Putamen (tissue), 1 donor: ENCODE measurements at places on chromosomes 11 and 22.

DNA sequence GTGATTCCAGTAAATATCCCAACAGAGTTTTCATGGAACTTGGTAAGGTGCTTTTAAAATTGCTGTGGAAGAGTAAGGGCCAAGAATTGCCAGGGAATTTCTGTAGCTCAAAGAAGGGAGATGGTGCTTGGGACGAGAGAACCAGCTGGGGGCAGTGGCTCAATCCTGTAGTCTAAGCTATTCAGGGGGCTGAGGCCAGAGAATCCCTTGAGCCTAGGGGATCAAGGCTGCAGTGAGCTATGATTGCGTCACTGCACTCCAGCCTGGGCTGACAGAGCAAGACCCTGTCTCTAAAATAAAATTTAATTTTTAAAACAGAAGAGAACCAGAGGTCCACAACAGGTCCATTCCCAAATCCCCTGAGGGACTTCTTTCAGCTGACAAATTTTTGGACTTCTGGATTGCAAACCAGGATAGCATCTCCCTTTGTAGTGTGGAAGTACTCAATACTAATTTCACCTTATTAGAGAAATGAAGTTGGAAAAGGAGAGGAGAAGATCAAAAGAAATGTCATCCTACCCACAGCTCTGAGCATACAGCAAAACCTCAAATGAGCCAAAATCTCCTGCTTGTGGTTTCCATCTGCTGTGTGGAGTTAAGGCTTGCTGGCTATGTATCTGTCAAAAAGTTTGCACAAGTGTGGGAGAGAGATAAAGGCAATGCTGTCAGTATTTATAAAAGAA, 59.2 kb upstream of the CLPB start:
- DNase-seq = no peak

DNA sequence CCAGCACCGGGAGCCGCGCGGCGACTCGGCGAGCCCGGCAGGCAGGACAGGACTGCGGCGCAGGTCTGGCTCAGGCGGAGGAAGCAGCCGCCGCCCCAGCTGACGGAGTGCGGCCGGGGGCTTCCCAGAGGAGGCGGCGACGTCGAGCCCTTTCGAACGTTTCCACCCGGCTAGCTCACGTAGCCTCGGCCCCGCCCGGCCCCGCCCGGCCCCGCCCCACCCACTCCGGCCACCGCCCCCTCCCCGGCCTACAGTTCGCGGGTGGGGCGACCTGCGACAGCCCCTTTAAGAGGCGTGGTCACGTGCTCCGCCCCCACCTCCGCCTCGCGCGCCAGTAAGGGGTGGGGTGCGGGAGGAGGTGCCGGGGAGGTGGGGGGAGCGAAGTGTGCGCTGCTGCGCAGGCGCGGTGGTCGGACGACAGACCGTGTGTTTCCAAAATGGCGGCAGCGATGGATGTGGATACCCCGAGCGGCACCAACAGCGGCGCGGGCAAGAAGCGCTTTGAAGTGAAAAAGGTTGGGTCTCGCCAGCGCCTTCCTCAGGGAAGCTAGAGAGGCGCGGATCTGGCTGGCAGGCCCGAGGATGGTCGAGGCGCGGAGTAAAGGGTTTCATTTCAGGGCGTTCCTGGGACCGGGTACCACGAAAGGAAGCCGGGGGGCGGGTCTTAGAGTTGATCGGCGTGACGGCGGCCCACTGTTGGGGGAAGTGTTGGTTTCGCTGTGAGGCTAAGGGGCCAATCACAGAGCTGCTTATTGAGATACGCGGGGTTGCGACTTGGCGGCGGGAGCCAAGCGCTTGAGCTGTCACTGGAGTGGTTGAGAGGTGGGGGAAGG, at the start of gene RBX1:
TSS of gene RBX1 (plus strand) at position 417 of the 833 bp plus-strand sequence. CDS start at position 438, 21 bp downstream.
- DNase-seq = peak; percentile 97

DNA sequence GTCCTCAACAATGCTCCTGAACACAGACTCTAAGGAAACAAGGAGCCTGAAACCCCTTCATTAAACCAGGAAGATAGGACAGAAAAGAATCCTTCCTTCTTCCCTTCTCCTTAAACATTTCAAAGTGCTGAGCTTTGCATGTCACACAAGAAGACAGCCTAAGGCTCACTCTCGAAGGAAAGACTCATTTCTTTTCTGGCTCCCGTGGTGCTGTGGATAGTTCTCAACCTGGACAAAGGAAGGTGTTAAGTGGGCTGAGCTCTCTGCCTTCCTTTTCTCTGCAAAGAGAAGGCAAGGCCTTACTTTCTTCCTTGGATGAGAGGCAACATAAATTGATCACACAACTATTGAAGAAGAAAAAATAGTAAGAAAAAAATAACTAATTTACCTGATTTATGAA, 452.4 kb upstream of the DDI1 start:
- DNase-seq = no peak

DNA sequence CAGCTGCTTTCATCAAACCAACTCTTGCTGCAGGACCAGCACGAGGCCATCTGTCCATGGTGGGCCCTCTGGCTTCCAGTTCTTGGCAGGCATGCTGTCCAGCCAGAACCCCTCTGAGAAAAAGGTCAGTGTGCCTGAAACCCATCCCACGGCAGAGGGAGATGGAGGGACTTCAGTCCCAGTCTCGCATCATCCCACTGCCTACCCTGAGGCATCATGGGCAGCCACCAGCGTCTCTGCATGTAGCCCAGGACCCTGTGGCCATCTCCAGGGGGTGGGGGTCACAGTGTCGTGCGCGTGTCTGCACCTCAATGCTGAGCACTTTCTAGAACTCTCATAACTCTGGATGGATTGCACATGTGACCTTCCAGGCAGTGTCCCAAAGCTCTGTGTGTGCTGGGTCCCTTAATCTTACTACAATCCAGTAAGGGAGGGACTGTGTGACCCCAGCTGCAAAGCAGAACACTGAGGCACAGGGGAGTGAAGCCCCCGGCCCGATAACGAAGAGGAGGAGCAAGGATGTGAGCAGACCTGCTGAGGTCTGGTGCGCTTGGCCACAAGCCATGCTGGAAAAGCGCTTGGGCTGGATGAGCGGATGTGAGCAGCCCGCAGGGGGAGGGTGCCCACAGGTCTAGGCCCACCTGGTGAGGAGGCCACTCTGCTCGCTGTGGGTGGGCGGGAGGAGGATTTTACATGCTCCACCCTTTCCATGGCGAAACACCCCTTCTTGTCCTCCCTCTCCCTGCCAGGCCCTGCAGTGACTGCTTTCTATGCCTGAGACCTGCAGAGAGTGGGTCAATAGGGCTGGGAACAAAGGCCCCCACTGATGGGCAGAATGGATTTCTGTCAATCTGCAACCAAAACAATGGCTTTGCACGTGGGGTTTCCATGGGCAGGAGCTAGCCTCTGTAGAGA, 1401.0 kb downstream of the BRD1 start:
- no peak for DNase-seq

DNA sequence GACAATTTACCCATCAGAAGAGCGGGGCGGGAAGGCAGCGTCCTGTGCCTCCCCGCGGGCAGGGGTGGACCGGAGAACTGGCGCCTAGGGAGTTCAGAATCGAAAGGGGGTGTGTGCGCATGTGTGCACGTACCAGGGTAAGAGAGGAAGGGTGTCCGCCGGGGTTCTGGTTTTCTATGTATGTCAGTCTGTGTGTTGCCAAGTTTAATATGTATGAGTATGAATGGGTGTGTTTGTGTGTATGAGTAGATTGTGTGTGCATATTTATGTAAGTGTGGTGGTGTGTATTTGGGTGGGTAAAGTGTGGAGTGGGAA, 2.0 kb downstream of the KCNC1 start:
- no peak for DNase-seq

- no peak for DNase-seq
Measured at GRCh38 chr11:10797001-10797400, 11.7 kb downstream of the EIF4G2 start.

DNA sequence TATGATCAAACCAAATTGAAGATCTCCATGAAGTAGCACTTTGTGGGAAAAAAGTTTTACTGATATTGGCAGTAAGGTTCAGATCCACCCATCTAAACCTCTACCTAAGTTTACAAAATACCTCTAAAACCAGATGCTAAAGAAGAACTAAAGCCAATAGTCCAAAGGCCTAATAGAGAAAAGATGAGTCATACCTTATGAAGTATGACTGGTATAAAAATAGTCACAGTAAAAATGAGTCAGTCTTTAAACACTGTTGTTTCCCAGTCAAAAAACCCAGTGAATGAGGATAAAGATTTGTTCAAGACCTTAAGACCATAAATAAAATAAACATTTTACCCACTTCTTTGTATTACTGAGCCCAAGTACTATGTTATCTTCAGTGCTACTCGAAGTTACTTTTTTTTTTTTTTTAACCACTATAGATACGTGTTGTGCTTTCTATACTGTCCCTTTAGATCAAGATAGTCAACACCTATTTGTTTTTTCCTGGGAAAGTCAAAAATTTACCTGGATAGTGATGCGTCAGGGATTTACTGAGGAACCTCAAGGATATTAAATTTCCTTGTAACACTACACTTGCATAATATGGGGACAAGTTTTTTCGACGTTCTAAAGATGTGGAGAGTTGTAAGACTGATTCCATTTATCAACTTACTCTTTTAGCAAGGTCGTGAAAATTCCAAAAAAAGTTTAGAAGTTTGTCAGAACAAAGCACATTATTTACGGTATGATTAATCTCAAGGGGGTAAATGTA, 87.3 kb downstream of the CCDC73 start:
- DNase-seq = no peak

GRCh38 chr11:123173040-123173855, 21.8 kb downstream of the CLMP start:
- DNase-seq = no peak

DNA sequence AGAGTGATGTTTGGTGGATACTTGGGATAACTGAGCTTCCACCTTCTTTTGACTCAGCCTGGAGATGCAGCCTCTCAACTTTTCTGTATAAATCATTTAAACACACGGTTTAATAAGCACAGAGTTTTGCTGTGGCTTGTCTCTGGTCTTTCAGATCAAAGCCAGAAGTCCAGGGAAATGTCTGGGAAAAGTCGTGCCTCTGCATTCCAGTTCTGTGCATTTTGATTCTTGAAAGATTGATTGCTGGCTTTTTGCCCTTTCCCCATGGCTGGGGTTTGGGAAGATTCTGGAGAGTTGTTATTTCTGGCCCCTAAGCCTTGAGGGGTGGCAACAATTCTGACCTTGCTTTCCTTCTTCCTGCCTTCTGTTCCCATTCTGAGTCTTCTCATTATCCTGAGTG, 154.1 kb downstream of the COMMD9 start:
- no peak for DNase-seq

- no peak for DNase-seq
Measured at GRCh38 chr11:89508544-89508943, 17.4 kb upstream of the NOX4 start.

- no peak for DNase-seq
Measured at GRCh38 chr11:120867024-120867423, 156.9 kb upstream of the TBCEL start.

DNA sequence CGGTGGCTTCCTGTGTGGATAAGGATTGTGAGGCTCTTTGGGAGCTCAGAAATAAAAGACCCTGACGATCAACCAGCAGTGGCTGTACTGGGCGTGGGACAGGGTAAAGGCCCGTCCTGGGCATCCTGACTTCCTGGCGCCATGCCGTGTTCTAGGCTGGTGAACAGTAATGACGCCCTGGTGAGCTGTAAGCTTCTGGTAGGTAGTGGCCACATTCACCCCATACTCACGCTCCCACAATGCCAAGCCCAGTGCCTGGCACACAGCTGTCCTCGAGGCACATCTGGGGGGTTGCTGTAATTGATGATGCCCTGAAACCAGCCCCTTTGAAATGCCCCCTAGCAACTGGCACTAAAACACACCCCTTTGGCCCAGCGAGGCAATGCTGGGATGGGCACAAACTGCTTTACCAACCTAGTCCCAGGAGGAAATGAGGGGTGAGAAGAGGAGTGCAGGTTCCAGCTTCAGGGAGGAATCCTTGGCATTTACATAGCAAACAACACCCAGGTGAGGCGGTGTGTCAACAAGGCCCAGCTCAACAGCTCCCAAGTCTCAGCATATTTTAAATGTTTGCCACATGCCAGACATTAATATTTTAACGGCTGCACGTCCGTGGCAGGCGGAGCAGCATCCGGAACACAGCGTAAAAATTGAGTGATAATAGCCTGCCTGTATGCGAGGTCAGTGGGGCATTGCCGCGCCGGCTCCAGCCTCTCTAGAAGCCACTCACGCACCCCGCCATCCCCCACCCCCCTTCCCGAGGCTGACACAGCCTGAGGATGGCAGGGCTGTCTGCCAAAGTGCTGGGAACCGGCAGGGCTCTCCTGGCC, 79.3 kb downstream of the DSCAML1 start:
- peak; percentile 92 for DNase-seq

GRCh38 chr22:17648569-17648968, 10.0 kb downstream of the BCL2L13 start:
- no peak for DNase-seq

- no peak for DNase-seq
Measured at GRCh38 chr11:62012832-62013461, 45.5 kb upstream of the FTH1 start.

DNA sequence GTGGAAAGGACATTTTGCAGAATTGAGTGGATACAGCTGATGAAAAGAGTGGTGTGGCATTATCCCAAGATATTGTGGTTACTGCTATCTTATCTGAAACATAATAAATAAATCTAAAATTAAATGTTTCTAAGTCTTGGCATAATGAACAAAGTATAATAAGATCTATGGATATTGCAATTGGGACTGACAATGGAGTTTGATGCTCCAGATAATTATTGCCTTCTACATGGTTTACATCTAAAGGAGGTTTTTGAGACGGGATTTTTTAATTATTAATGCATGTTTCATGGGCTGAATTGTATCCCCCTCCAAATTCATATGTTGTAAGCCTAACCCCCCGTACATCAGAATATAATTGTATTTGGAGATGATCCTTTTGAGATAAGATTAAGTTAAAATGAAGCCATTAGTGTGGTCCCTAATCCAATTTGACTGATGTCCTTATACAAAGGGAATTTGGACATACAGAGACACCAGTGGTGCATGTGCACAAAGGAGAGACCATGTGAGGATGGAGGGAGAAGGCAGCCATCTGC, 198.5 kb downstream of the MSANTD4 start:
- DNase-seq = no peak

GRCh38 chr11:128496249-128496648, 91.1 kb downstream of the ETS1 start:
- DNase-seq = no peak

- DNase-seq = no peak
Measured at GRCh38 chr22:26055693-26056092, 113.6 kb upstream of the SEZ6L start.

GRCh38 chr22:35605369-35605680, 11.8 kb downstream of the MB start:
- no peak for DNase-seq

- DNase-seq = no peak
Measured at GRCh38 chr11:88508759-88509581, 171.4 kb upstream of the CTSC start.

DNA sequence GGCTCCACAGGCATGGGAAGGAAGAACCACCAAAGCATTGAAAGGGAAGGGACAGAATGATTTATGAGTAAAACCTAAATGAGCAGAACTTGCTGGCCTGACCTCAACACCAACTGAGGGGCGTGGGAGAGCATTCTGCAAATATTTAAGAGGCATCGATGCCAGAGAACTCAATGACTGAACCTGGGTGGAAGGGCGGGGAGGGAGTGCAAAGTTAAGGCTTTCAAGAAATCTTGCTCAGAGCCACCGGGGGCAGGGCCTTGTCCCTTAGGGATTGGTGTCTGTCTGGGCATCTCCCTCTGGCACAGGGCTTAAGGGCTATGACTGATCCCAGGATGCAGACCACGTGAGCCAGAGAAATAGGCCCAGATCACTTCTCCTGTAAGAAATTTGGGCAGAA, 137.1 kb downstream of the ADAMTS15 start:
- DNase-seq = no peak
